Activated naive CD4-positive, alpha-beta T cell treated with anti-CD3 and anti-CD28 coated beads, Interleukin-2, amount 10 ng/mL, durations not matched to agents 7 days and 5 days (primary cell): ENCODE measurements at places on chromosomes 3 and 15.

GRCh38 chr3:37779289-37780152, 82.2 kb upstream of the CTDSPL start:
- no peak overlapping the region for H3K4me3 ChIP-seq
- peaks cover 10% of the 10 kb centered on the region for H3K4me1 ChIP-seq
- no peak overlapping the region for H3K27ac ChIP-seq
- DNase-seq: peak; percentile 39
- no peaks in the 10 kb centered on the region for H3K36me3 ChIP-seq

DNA sequence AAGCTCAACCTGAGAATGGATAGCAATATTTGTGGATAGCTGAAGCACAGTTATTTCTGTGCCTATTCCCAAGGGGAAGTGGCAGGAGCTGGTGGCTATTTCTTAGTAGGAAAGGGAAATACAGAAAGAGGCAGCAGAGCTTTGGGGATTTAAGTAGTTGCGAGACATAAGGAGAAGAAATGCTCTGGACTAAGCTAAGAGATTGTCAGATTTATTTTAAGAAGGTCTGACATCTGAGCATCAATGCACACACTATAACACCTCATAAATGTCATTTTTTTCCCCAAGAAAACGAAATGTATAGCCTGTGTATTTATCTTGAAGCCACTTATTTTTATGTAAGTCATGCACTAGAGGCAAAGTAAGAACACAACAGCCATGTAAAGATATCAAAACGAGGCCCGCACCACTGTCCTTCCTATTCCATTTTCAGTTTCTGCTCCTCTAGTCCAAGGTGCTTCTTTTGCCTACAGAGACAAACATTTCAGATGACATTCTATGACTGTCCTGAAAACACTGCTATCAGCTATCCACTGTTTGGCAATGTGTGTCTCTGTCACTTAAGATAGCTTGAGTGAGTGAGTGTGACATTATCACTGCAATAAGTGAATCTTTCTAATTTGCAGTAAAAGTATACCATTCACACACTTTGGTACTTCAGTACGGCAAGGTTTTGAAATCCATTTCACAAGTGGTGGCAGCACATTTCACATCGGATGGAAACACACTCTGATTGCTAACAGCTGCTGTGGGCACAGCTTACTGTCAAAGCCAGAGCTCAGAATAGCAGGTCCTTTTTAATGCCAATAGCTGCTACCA, 62.7 kb upstream of the ICE2 start:
- DNase-seq: no peak
- peaks cover 79% of the 10 kb centered on the region for H3K4me1 ChIP-seq

DNA sequence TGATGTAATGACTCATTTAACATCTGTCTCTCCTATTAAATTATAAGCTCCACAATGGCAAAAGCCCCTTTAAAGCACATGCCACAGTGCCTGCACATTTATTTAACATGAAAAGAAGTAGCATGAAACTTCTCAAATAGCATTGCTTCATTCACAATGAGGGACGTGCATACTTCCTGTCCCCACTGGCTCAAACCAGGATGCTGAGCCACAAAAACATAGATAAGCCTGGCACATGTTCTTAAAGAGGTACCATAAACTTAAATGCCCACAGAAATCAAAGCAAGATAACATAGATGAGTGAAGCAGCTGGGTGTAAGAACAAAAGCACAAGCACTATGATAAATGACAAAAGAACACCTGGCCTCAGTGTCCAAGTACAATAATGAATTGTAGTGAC, 3.8 kb downstream of the TP53BP1 start:
- H3K4me1 ChIP-seq: peaks cover 33% of the 10 kb centered on the region
- H3K36me3 ChIP-seq: peaks cover 21% of the 10 kb centered on the region
- H3K27me3 ChIP-seq: no peaks in the 10 kb centered on the region
- peak; percentile 36 for DNase-seq
- H3K27ac ChIP-seq: no peak overlapping the region

- H3K27me3 ChIP-seq: peaks cover 37% of the 10 kb centered on the region
- DNase-seq: no peak
- H3K4me1 ChIP-seq: no peaks in the 10 kb centered on the region
- no peak overlapping the region for H3K4me3 ChIP-seq
- H3K36me3 ChIP-seq: no peaks in the 10 kb centered on the region
These were observed 12.5 kb upstream of the CAMKV start for GRCh38 chr3:49882166-49882565.

DNA sequence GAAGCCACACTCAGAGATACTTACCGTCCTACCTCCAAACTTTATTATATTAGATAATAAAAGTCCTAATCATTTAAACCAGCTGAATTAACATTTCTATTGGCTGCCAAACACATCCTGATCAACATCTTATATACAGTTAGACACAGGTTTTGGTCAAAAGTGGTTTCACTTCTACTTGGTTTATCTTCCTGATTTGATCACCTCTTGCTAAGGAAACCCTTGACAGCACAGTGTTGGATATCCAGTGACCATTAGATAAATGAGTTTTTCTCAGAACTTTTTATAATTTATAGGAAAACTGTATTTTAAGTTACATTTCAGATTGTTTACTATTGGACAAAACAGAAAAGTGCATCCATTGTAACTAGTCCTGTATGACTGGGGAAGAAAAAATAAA, 198.4 kb upstream of the NR2F2 start:
- no peak overlapping the region for H3K4me3 ChIP-seq
- H3K36me3 ChIP-seq: no peaks in the 10 kb centered on the region
- DNase-seq: no peak

GRCh38 chr15:49154359-49154758, 1.0 kb downstream of the COPS2 start:
- peaks cover 53% of the 10 kb centered on the region for H3K4me1 ChIP-seq
- no peak for DNase-seq
- H3K27ac ChIP-seq: peak overlapping the region; percentile 99
- H3K27me3 ChIP-seq: no peaks in the 10 kb centered on the region
- peaks cover 7% of the 10 kb centered on the region for H3K36me3 ChIP-seq

- no peaks in the 10 kb centered on the region for H3K36me3 ChIP-seq
- H3K4me3 ChIP-seq: no peak overlapping the region
- peak; percentile 31 for DNase-seq
- H3K27me3 ChIP-seq: peaks cover 25% of the 10 kb centered on the region
- H3K4me1 ChIP-seq: peaks cover 6% of the 10 kb centered on the region
These were observed 3.0 kb downstream of the PLA1A start for GRCh38 chr3:119600732-119601131.

- peak overlapping the region; percentile 59 for H3K27ac ChIP-seq
- DNase-seq: peak; percentile 78
These were observed 37.3 kb downstream of the ANP32A start for GRCh38 chr15:68783226-68784058.
